ENCODE measurements at places on chromosomes 2 and 18.

DNA sequence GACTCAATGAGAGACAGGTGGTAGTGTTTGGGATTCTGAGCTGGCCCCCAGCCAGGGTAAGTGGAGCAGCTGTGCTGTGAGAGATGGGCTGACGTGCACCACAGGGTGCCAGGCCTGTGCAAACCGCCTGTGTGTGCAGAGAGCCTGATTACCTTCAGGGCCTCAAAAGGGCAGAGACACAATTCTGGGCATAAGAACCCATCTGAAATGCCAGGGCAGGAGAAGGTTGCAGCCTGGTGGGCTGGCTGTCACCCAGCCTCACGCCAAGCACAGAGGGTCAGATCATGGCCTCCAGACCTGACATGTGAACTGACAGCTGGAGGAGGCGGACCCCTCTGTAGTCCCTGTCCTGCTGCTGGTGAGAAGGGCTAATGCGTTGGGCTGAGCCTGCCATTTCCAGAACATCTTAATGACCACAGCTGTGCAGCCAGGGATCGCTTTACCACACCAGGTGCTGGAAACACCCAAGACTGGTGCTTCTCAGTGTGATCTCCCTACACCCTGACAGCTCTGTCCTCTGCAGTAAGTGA, 100.9 kb downstream of the ARL4C start:
- no peak for DNase-seq

GRCh38 chr2:88545118-88545517, 82.1 kb downstream of the EIF2AK3 start:
- DNase-seq: peak; percentile 34

DNA sequence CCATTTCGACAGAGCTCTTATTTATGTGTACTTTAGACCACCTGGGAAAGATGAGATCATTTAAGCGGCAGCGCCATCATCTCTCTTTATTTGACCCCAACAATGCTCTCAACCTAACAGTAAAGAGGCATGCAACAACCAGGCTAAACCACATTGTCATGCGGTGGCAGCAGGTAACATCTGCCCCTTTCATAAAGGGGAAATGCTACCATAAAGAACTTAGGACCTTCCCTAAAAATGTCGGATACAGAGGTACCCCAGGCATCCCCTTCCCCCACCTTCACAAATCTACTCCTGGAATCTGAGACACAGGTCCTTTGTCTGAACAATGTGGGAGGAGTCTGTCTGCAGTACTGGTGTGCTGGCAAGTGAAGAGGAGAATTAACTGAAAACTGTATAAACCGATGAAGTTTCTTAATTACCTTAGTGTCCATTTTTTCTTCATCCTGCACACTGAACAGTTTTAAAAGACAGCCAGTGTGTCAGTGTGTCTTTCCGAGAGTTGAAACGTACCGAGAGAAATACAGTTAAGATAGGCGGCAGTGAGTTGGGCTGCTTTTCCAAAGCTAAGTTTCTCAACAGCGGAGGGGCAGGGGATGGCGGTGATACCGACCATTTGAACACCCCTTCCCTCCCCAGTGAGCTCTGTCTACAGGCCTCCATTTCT, 1.9 kb downstream of the MEX3C start:
- peak; percentile 46 for DNase-seq

DNA sequence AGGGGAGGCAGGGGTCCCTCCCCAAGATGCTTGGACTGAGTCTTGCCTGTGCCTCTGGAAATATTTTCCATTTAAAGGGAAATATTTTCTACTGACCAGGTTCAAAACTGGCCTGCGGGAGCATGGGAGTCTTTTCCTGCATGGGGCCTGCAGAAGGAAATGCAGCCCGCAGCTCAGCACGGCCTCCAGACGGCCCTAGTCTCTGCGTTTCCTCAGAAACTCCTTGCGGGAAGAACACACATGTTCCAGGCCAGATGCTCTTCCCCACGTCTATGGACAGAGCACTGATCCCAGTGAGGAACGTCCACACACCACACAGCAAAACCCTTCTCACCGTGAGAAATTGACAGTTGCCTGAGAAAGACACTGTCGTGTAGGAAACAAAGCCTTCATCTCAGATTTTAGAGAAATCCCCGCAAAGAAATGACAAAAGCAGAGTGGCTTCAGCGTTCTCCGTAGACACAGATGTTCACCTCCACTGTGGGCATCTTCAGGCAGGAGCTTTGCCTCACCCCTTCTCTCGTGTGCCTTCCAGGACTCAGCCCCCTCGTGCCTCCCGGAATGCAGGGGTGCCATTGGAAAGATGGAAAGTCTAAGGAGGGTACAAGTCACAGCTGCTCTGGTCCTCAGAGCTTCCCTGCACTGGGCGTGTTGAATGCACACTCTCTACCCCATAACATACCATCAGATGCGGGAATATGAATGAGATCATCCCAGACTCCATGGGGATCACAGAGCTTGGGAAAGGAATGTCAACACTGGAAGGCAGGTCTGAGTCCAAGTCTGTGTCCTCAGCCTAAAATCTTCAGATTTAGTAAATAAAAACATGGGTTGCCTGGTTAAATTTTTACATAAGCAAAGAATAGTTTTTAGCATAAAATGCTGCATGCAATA, 438.7 kb upstream of the SALL3 start:
- no peak for DNase-seq

GRCh38 chr2:102520009-102520408, 47.0 kb downstream of the SLC9A4 start:
- DNase-seq: no peak

GRCh38 chr2:147521936-147522335, 322.9 kb upstream of the ACVR2A start:
- DNase-seq: no peak

DNA sequence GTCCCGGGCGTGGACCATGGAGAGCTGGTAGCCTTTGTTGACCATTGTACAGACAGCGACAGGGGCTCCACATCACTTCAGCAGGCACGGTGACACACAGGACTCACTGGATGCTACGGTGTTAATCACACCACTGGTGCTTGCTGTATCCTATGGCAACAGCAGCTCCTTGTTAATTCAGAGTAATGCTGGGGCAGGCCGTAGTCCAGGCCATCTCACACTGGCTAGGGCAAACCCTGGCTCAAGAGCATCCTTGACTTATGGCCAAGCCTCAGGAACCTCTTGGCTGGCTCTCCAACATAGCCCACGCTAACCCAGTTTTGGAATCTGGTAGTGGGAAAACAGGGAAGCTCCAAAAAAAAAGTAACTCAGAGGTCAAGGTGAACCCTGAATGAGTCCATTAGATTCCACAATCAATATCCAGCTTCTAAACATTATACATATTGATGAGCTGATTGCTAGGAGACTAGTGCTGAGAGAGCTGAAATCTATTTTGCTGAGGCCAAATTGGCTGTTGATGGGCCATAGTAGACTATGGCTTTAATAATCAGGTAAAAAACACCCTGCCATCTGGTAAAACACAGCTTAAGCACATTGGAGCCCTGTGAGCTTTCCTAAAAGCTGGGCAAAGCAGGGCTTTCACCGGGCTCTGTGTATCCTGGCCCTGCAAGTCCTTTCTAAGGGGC, 253.6 kb downstream of the PRKCE start:
- no peak for DNase-seq

- DNase-seq: no peak
Measured at GRCh38 chr2:134142903-134143302, 111.0 kb upstream of the MGAT5 start.

GRCh38 chr18:49531678-49532153, 30.1 kb upstream of the LIPG start:
- DNase-seq: peak; percentile 40

GRCh38 chr2:143600116-143600515, 470.9 kb downstream of the ARHGAP15 start:
- DNase-seq: no peak

All from mesenchymal stem cell (in vitro differentiated cells and primary cell).